Cortex of kidney (tissue), 1 donor: ENCODE measurements at places on chromosomes 6 and 20.

GRCh38 chr6:8743170-8743745 lies 307.9 kb upstream of the SLC35B3 start:
- no peak for DNase-seq

- DNase-seq, result no peak
These were observed 47.8 kb upstream of the TAGAP start for GRCh38 chr6:159092631-159093030.

GRCh38 chr20:53974785-53975555 lies 95.4 kb downstream of the BCAS1 start:
- DNase-seq, result no peak

DNA sequence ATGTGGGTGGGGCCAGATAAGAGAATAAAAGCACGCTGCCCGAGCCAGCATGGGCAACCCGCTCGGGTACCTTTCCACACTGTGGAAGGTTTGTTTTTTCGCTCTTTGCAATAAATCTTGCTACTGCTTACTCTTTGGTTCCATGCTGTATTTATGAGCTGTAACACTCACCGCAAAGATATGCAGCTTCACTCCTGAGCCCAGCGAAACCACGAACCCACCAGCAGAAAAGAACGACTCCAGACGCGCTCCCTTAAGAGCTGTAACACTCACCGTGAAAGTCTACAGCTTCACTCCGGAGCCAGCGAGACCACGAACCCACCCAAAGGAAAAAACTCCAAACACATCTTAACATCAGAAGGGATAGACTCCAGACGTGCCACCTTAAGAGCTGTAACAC lies 76.7 kb downstream of the TFAP2A start:
- no peak for DNase-seq

DNA sequence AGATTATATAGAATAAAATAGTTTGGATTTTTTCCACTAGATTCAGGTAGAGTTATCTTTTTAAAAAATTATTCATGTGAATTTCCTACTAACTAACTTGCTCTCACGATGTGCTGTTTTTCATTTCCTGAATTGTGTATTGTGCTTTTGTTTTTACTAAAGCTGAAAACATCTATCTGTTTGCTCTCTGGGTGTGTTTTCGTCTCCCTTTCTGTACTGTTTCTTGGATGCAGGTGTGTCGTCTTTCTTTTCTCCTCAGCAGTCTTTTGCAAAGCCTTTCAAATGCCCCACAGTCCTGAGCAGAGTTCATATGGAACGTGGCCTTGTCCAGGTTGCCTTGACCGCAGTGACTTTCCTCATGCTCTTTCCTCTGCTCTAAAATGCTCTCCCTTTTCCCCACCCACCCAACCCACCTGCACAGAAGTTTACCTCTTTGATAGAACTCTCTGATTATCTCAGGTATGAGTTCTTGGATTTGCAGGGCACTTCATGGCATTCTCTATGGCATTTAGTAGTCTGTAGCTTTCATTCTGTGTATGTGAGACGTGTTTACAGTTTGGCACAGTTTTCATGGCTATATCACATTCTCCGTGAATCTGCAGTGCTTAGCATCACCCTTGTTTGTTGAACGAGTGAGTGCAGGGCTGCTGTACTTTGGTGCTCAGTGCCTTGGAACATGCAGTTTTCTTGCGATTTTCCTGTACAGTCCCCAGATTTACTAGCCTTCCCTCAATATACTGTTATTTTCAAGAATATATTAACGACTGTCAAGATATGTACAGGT lies 77.1 kb downstream of the FARS2 start:
- DNase-seq, result no peak

GRCh38 chr6:52303178-52303577 lies 18.6 kb upstream of the MCM3 start:
- DNase-seq, result no peak

DNA sequence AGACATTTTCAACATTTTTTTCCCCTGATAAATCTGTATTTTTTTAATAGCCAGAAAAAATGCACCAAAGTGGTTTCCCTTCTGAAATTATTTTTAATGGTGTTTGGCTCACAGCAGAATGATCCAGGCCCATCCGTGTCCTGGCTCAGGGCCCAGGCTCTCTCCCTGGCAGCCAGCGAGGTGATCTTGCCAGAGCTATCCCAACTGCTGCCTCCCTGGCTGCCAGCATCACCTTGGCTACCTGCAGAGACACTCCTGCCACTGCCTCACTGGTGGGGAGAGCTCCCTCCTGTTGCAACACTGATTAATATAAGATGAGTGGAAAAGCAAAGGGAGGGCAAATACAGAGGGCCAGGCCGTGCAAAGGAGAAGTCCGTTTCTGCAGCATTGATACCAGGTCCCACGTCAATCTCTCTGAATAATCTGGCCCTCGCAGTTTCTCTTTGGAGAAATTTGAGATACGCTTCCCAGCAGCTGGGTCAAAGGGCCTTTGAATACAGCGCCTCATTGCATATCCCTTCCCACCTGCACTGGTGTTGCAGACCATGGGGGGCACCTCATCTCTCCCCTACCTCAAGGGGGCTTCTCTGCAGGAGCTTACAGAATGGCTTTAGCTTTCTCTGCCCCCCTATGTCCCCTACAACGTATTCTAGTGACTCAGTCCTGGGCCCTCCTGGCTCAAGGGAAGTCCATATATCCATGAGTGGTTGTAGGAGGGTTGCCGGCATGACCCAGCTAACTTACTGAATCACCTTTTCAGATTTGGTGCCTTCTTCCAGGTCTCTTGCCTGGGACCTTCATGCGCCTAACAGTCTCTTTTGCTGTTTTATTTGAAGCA lies 12.8 kb upstream of the DSTN start:
- DNase-seq, result no peak

- no peak for DNase-seq
These were observed 96.3 kb downstream of the RFPL4B start for GRCh38 chr6:112443179-112444065.

- no peak for DNase-seq
These were observed 4.9 kb downstream of the ADGRB3 start for GRCh38 chr6:68639826-68640490.

DNA sequence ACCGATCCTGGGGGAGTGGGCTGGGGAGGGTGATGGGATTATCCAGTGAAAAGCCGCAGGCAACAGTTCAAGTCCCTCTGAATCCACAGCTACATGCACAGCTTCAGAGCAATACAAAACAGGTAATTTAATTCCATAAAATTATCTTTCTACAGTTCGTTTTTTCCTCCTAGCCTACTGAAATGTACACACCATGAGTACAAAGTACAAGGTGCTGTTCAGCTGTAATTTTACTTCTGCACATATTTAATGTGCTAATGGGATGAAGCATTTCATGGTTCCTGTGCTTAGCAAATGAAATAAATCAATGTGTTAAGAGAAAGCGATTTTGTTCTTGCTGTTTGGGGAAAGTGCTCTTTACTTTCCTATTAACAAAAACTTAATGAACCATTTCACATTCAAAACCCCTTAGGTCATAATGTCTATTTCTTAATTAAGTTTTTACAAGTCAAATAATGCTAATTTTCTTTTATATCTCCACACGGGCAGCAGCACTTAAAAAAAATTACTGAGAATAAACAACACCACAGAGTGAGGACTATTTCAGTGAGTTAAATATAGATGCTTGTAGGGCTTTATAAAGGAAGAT lies 71.8 kb downstream of the INSM1 start:
- no peak for DNase-seq

GRCh38 chr6:166592821-166593220 lies 6.3 kb upstream of the RAMACL start:
- DNase-seq, result no peak

DNA sequence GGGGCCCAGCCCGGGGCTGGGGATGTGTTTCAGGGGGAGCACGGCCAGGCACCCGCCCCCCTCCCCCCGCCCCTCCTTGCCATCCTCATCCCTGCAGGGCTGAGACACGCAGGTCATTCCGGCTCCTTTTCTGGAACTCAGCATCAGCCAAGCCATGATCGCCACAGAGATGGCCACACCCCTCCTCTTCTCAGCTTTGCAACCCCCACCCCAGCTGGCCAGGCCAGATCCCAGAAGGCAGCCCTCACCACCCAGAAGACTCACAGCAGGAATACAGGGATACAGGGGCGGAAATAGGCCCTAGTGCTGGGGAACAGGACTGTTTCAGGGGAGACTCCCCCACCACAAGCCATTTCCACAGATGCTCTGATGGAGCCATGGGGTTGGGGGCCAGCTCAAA lies 33.5 kb downstream of the YTHDF1 start:
- no peak for DNase-seq

GRCh38 chr6:143337201-143337949 lies 113.1 kb downstream of the ADAT2 start:
- no peak for DNase-seq

DNA sequence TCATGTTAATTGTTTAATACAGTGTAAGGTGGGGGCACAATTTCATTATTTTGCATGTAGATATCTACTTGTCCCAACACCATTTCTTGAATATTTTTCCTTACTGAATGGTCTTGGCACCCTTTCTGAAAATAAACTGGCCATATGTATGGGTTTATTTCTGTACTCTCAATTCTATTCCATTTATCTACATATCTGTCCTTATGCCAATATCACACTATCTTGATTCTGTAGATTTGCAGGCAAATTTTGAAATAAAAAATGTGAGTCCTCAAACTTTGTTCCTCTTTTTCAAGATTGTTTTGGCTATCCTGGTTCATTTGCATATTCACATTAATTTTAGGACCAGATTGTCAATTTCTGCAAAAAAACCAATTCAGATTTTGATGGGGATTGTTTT lies 34.8 kb downstream of the SCGN start:
- no peak for DNase-seq

GRCh38 chr20:38355161-38356012 lies 9.1 kb downstream of the LBP start:
- DNase-seq, result no peak

DNA sequence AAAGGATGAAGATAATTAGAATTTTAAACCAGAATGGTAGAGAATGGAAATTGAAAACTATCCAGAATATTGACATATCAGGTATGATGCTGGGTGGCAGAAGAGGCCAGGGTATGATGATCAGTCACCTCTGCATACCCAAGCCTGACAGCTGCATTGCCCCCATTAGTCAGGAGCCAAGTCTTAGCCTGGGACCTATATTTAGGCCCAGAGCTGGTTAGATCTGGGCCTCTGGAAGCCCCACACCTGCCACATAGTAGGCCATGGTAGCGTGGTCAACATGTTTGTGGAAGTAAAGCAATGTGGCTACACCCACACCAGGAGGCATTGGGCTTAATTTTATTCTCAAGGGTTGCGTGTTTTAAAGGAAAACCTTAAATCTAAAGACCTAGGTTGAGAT lies 32.1 kb upstream of the CALHM6 start:
- no peak for DNase-seq

DNA sequence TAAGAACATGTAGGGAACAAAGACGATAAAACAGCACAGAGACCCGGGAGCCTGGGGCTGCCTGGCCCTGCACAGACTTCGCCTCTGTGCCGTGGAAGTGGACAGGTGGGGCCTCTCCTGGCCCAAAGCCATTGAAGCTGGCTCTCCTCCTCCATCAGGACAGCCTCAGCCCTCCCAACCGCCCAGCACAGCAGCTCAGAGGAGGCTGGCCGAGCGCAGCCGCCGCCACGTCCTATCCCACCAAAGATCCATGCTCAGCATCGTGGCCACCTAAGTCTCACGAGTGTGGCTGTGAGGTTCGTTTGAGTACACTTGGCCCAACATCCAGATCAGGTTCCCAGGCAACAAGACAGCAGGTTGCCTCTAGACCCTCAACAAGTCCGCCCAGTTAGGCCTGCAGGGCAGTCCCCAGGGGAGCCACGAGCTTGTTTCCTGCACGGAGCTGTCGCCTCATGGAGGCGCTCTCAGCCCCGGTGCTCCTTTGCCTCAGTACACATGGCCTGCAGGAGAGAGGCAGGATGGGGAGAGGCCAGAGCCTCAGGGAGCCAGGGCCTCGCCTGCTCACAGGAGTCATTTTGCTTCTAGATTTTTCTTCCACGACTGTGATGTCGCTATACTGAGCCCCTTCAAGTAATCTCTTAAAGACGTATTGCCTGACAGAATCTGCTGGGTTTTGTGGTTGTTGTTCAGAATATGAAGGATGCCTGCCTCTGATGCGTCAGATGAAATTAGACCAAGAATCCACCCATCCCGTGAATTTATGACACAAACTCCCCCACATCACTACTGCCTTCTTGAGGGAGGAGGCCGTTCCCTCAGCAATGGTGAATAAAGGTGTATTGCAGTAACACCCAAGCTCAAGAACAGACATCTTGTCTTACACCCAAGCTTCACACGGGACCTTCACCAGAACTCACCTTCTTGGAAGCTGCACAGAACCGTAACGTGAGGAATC lies 102.7 kb downstream of the RNASET2 start:
- no peak for DNase-seq

DNA sequence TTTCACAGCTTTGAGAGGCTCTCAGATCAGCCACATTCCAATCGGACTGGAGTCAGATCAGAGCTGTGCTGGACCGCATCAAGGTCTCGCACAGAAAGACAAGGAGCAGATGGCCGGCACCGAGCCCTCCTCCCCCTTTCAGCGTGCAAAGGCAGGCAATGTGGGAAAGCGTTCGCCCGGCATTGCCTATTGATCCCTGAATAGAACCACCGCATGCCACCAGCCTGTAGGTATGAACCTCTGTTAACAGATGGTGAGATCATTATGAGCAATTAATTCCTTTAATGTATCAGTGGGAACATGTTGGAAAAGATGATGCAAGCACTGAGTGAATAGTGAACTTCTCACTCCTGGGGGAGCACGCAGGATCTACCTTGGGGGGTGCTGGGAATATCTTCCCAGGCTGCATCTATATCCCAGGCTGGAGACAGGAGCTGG lies 117.5 kb upstream of the ID4 start:
- DNase-seq, result no peak

DNA sequence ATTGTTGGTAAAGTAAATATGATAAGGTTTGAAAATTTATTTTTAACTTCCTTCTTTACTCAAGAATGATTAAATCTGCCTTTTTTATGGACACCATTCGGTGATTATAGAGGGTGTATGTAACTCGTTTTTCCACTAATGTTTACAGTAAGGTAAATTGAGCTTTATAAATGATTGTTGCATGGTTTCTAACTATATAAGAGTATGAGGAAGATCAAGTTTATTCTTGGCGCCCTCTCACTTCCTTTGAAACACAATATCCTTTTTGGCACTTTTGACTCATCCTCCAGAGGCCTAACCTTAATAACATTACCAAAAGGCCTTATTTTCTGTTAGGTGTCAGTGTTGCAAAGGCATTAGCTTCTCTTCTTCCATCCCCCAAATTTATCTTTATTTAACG lies 41.8 kb upstream of the MTRF1L start:
- DNase-seq, result no peak

DNA sequence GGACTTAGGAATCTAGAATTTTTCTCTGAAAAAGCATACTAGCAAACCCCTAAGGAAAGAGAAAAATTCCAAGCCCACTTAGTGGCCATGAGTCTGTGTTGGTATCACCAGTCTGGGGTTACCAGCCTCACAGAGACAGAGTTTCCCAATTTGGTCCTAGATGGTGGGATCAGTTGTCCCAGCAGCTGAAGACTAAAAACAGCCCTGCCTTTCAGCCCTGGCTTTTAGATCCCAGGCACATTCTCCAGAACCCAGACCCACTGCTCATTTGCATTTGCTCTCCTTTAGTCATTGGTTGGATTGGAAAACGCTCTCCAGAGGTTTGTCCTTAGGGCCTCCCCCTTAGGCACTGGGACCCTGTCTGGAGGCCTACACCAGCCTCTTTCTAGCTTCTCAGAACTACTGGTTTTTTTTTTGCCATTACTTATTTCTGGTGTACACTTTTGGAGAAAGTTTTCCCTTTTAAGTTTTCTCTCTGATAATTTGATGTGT lies 39.1 kb upstream of the FOXO3 start:
- no peak for DNase-seq
